ENCODE measurements at places on chromosomes 16 and 17. TPM values are rescaled to one million over a fixed set of nuclear protein-coding genes. Genes with fewer than 3 reads are reported as not detected.

DNA sequence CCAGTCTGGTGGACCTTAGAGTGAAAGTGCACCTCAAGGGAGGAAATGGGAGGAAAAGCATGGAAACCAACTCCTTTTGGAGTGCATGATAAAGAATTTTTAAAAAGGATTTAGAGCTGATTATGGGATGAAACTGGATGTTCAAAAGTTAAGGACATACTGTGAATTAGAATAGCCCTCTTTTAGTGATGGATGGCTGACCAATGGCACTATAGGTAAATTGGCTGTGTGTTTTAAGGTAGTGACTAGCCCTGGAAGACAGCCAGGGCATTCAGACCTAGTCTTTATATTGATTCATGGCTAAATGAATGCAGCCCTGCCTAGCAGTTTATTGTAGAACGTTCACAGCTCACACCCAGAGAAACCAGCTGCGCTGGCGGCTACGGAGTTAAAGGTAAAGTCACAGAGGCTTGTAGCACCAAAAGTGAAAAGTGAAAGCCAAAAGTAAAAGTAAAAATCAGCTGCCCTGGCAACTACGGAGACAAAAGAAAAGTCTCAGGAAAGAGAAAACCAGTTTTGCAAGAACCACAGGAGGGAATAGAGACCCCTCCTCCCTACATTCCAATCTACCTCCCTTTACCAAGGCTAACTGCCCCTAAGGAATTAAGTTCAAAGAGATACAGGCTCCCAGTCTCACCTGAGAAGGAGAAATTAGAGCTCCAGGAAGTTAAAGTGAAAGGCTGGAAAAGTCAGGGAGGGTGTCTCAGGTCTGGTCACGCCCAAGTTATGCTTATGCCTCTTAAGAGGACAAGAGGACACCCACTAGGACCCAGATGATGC lies 21.8 kb downstream of the ACSM1 start:
- no peaks in the 10 kb centered on the region for H3K36me3 ChIP-seq
- peaks cover 8% of the 10 kb centered on the region for H3K27me3 ChIP-seq
- DNase-seq: peak; percentile 31
- peak overlapping the region; percentile 53 for H3K4me3 ChIP-seq
- H3K4me1 ChIP-seq: peaks cover 47% of the 10 kb centered on the region

- H3K27ac ChIP-seq: no peak overlapping the region
- peaks cover 4% of the 10 kb centered on the region for H3K27me3 ChIP-seq
- no peak overlapping the region for H3K4me3 ChIP-seq
- no peaks in the 10 kb centered on the region for H3K36me3 ChIP-seq
- DNase-seq: no peak
Observed at GRCh38 chr17:68169840-68170239, 78.0 kb upstream of the AMZ2 start.

GRCh38 chr17:19868079-19868395 lies 301 bp upstream of the ULK2 start:
- DNase-seq: no peak
- peak overlapping the region; percentile 52 for H3K4me3 ChIP-seq
- H3K27me3 ChIP-seq: peaks cover 34% of the 10 kb centered on the region

- peaks cover 23% of the 10 kb centered on the region for H3K36me3 ChIP-seq
- H3K4me1 ChIP-seq: peaks cover 56% of the 10 kb centered on the region
- no peak overlapping the region for H3K4me3 ChIP-seq
- no peak overlapping the region for H3K27ac ChIP-seq
Observed at GRCh38 chr16:17459903-17460521, 10.7 kb downstream of the XYLT1 start.

DNA sequence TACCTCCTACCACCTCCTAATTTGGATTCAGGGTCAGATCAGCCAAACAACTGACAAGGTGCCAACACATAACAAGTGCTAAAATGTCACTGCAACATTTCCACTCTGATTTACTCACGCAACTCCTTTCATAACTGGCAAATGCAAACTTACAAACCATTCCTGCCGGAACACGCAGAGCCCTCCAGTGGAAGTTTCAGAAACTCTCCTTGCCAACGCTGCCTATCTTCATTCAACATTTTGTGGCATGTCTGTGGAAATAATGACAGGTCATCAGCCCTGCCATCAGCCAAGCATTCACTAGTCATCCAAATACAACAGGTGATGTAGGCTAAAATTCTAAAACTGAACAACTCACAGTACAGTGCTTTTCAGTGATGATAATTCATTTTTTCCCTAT lies 37.7 kb upstream of the OR3A1 start:
- H3K4me1 ChIP-seq: no peaks in the 10 kb centered on the region
- H3K4me3 ChIP-seq: no peak overlapping the region
- H3K27ac ChIP-seq: no peak overlapping the region
- peaks cover 16% of the 10 kb centered on the region for H3K36me3 ChIP-seq
- peaks cover 20% of the 10 kb centered on the region for H3K27me3 ChIP-seq
- no peak for DNase-seq

GRCh38 chr16:49713770-49714169 lies 142.1 kb downstream of the ZNF423 start:
- no peak overlapping the region for H3K4me3 ChIP-seq
- peaks cover 55% of the 10 kb centered on the region for H3K4me1 ChIP-seq
- DNase-seq: no peak

GRCh38 chr16:56872863-56873391 lies 7.9 kb downstream of the SLC12A3 start:
- no peak overlapping the region for H3K27ac ChIP-seq
- no peaks in the 10 kb centered on the region for H3K4me1 ChIP-seq
- H3K27me3 ChIP-seq: no peaks in the 10 kb centered on the region
- H3K36me3 ChIP-seq: no peaks in the 10 kb centered on the region

GRCh38 chr16:56956076-56956475 lies 5.7 kb upstream of the CETP start:
- H3K36me3 ChIP-seq: peaks cover 4% of the 10 kb centered on the region
- H3K4me1 ChIP-seq: no peaks in the 10 kb centered on the region

GRCh38 chr17:5237541-5238016 lies 2.9 kb upstream of the SCIMP start:
- H3K4me1 ChIP-seq: no peaks in the 10 kb centered on the region
- no peak overlapping the region for H3K4me3 ChIP-seq
- peak; percentile 74 for DNase-seq
- H3K36me3 ChIP-seq: no peaks in the 10 kb centered on the region
- no peak overlapping the region for H3K27ac ChIP-seq
- H3K27me3 ChIP-seq: no peaks in the 10 kb centered on the region

- peaks cover 40% of the 10 kb centered on the region for H3K4me1 ChIP-seq
- DNase-seq: no peak
- no peak overlapping the region for H3K27ac ChIP-seq
- no peaks in the 10 kb centered on the region for H3K36me3 ChIP-seq
Observed at GRCh38 chr17:50565402-50566350, 5.2 kb downstream of the CACNA1G start.

DNA sequence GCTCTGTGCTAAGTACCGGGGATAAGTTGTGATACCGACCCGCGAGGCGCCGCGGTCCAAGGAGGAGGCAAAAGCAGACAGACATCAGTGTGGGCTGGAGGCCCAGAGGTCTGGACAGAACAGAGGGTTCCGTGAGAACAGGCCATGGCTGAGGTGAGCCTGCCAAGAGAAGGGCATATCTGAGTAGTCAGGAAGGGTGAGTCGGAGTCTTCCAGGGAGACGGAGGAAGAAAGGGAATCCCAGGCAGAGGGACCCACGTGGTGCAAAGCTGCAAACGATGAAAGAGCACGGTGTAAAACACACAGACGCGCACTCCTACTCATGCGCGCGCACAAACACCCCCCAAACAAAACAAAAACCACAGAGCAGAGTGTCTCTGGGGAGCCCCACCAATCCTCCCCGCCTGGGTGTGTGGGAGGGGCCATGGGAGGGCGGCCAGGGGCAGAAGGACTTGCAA lies 18.1 kb downstream of the RHBDL3 start:
- peaks cover 59% of the 10 kb centered on the region for H3K4me1 ChIP-seq
- DNase-seq: no peak
- H3K27me3 ChIP-seq: peaks cover 5% of the 10 kb centered on the region
- H3K27ac ChIP-seq: peak overlapping the region; percentile 34
- no peak overlapping the region for H3K4me3 ChIP-seq

GRCh38 chr16:66502020-66502913 lies 47.7 kb downstream of the TK2 start:
- DNase-seq: no peak
- H3K27ac ChIP-seq: no peak overlapping the region
- H3K36me3 ChIP-seq: no peaks in the 10 kb centered on the region
- H3K4me3 ChIP-seq: no peak overlapping the region

- H3K27me3 ChIP-seq: peaks cover 2% of the 10 kb centered on the region
- no peak for DNase-seq
- H3K27ac ChIP-seq: no peak within 1 kb of the TSS
- no peak within 1 kb of the TSS for H3K4me3 ChIP-seq
Observed at GRCh38 chr17:18377437-18378204, at the start of gene EVPLL. TSS of gene EVPLL (plus strand) at chr17:18377778. CDS start at chr17:18380938, 3,160 bp downstream.

DNA sequence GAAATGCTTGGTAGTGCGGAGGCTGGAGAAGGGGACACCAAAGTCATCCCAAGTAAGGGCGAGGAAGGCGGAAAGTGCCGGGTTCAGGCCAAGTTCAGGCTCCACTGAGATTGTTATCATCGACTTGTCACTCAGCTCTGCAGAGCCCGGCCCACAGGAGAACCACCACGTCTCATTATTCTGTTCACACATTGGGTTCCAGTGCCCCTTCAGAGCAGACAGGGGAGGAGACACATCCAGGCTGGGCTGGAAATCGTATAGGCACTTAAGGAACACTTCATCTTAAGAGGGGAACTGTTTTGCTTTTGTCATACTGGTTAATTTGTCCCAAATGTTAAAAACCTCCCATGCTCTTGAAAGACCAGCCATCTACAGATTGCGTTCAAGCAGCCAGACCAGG lies 118.3 kb upstream of the ADAMTS18 start:
- H3K27ac ChIP-seq: no peak overlapping the region
- DNase-seq: no peak
- H3K4me3 ChIP-seq: no peak overlapping the region
- peaks cover 7% of the 10 kb centered on the region for H3K4me1 ChIP-seq
- H3K36me3 ChIP-seq: no peaks in the 10 kb centered on the region
- no peaks in the 10 kb centered on the region for H3K27me3 ChIP-seq

DNA sequence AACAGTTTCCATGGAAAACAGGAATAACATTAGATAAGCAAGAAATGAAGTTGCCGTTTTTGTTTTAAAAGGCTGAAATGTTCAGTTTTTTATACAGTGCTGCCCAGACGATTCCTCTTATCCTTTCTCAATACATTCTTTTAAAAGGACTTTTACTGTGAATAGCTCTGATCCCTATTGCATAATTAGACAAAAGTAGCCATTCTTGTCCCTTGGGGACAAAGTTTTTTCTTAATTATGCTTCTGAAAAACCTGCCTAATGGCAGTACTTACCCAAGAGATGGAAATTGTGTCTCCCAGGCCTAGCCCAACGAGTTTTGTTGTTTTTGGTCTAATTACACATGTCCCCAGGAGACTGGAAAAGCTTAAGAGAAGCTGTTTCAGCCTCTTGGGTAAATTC lies 27.6 kb downstream of the NXPH3 start:
- H3K27ac ChIP-seq: no peak overlapping the region
- no peaks in the 10 kb centered on the region for H3K4me1 ChIP-seq
- H3K4me3 ChIP-seq: no peak overlapping the region
- DNase-seq: no peak
- no peaks in the 10 kb centered on the region for H3K27me3 ChIP-seq

DNA sequence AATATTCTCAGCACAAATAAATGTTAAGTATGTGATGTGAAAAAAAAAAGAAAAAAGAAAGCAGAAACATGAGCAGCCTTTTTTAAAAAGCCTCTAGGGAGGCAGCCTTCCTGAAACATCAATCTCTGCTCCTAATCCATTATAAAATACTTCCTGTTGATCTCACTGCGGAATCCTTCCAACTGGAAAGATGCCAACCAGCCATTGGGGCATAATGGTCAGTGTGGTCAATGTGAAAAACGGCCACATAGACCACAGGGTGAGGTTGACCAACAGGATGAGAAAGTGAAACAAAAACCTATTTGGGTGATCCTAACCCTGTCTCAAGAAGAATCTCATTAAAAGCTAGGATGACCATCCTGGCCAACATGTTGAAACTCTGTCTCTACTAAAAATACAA lies 26.1 kb upstream of the ABCA8 start:
- H3K27me3 ChIP-seq: peaks cover 4% of the 10 kb centered on the region
- DNase-seq: no peak
- no peak overlapping the region for H3K4me3 ChIP-seq
- H3K27ac ChIP-seq: no peak overlapping the region
- H3K36me3 ChIP-seq: no peaks in the 10 kb centered on the region
- no peaks in the 10 kb centered on the region for H3K4me1 ChIP-seq

GRCh38 chr17:9549215-9549614 lies 26.4 kb downstream of the STX8 start:
- no peaks in the 10 kb centered on the region for H3K4me1 ChIP-seq
- no peaks in the 10 kb centered on the region for H3K27me3 ChIP-seq
- H3K4me3 ChIP-seq: no peak overlapping the region
- DNase-seq: no peak

DNA sequence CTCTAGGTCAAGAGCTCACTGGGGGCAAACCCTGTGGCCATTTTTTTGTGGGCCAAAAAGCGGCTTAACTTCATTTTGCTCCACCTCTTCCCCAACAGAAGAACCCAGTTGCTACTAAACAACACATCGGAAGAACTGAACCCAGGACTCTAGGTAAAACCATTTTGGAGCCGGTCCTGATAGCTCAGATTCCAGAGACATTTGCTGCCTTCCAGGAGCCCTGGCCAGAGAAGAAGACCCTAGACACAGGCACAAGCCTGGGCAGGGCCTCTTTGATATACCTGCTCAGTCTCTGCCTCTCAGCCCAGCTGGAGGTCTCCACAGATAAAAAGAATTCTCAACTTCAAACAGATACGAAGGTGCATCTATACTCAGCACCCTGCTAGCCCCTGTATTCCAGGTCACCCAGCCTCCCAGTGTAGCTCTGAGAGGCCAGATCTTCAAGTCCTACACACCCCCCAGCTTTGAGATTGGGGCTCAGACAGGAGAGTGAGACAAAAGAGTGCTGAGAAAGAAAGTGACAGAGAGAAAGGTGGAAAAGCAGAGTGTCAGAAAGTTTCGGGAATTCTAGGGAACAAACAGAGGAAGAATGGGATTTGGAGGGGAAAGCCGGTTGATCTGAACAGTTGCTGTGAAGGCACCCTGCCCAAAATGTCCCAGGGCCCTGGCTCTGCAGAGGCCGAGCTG lies 6.6 kb upstream of the HOXB9 start:
- no peak for DNase-seq
- H3K36me3 ChIP-seq: no peaks in the 10 kb centered on the region
- no peak overlapping the region for H3K27ac ChIP-seq
- peaks cover 16% of the 10 kb centered on the region for H3K4me1 ChIP-seq

GRCh38 chr16:4689864-4690704 lies 3.3 kb upstream of the NUDT16L1 start:
- H3K27ac ChIP-seq: peak overlapping the region; percentile 83
- H3K36me3 ChIP-seq: peaks cover 1% of the 10 kb centered on the region
- DNase-seq: no peak
- no peak overlapping the region for H3K4me3 ChIP-seq
- H3K27me3 ChIP-seq: no peaks in the 10 kb centered on the region

ABCA6 gene
- not detected for total RNA-seq

ADAD2 gene
- 1.6 TPM for total RNA-seq

ASB16 gene
- total RNA-seq: 0.23 TPM

HAPSTR1 gene
- total RNA-seq: 54.3 TPM

STH gene
- total RNA-seq: not detected

KRTAP2-1 gene
- not detected for total RNA-seq

CRHR1 gene
- total RNA-seq: 1.6 TPM

PDP2 gene
- 27.0 TPM for total RNA-seq

AKTIP gene
- total RNA-seq: 19.9 TPM

TGFB1I1 gene
- 4.6 TPM for total RNA-seq

NUBP1 gene
- 25.4 TPM for total RNA-seq

SP2 gene
- total RNA-seq: 11.5 TPM

GRAP gene
- total RNA-seq: 0.50 TPM

All from WTC11 (cell line).